ENCODE measurements at places on chromosomes 13 and 19.

DNA sequence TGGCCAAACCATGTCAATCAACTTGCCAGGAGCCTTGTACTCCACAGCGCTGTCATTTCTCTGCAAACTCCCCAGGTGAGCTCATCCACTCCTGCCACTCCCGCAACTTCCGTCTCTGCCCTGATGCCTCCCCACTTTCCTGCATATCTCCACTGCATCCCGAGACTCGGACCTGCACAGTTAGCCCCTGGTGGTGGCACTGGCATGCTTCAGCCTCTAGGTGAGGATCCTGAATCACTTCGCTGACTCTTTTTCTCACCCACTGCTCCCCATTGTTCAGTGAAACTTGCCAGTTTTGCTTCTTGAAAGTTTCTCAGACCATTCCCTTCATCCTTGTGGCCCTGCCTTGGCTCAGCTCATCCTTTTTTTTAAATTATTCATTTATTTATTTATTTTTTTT lies 3.4 kb upstream of the CTU1 start:
- no peak for DNase-seq

DNA sequence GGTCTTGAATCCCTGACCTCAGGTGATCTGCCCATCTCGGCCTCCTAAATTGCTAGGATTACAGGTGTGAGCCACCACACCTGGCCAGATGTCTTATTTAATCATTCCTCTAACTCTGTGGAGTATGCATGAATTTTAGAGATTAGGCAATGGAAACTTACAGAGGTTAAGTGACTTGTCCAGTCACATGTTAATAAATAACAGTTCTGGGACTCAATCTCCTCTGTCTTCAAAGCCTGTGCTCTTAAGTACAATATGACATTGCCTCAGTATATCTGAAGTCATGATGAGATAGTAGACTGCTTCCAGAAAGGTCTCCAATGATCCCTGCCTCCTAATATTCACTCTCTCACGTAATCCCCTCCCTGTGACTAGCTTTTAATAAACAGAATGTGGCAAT lies 72.9 kb upstream of the TDRD3 start:
- no peak for DNase-seq

DNA sequence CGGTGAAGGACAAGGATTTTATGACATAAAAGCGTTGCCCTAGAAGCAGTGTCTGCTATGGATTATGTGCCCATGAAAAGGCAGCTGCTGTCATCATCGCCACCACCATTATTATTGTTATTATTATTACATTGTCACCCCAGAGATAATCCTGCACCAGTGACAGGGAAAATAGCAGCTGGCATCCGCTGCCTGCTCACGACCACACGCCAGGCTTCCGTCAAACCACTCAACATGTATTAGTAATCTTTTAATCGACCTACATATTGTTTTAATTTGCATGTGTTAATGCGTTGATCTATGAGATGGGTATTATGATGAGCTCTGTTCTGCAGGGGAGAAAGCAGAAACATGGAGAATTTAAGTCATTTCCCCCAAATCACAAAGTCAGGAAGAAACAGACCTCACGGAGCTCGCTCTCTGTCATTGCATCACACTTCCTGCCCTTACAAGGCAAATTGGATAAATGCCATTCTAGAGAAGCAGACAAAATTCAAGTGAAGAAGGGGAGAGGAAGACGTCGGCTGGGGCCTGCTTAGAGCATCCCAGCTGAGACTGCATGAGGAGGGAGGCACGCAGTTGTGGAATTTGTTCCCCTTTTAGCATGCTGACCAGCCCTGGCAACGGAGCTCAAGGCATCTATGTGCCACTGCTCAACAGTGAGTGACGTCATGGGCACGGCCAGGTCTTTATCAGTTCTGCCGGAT lies at the start of gene FFAR3:
Gene FFAR3 (plus strand): TSS at position 594 of the 707 bp plus-strand sequence. CDS start 431 bp downstream, outside the sequence.
- no peak for DNase-seq

GRCh38 chr19:3660493-3661219 lies 34.1 kb upstream of the CACTIN start:
- no peak for DNase-seq

GRCh38 chr19:12284631-12285030 lies 10.1 kb downstream of the ZNF44 start:
- DNase-seq: no peak

DNA sequence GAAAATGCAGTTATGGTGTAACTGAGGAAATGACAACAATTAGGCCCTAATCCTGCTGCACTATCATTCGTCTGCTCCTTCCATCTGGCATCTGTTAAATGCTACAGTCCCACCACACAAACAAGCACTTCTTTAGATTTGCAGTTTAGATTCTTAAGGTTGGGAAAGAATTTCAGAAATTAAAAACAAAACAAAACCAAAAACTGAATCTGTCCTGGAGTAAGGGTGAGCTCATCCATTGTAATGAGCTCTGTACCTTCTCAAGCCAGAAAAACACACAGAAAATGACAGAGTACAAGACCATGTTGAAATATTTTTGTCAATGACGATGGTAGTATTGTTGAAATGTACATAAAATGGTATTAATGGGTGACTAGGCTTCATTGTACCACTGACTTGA lies 28.3 kb downstream of the SMAD9 start:
- no peak for DNase-seq

DNA sequence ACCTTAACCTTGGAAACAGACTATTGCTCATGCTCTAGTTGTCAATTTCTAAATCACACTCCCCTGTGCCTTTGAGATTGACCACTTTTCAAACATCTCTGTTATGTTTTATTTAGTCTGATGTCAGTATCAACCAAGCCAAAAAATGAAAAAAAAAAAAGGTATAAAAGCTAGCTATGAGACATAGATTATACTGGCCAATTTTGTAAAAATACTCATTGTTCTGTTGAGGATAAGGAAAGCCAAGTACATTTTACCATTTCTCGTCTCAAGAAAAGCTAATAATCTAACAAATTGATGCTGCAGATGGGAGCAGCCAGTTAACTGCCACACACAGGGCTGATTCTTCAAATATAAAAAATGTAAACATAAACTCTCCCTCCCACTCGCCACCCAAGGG lies 572.6 kb upstream of the KLF12 start:
- no peak for DNase-seq

DNA sequence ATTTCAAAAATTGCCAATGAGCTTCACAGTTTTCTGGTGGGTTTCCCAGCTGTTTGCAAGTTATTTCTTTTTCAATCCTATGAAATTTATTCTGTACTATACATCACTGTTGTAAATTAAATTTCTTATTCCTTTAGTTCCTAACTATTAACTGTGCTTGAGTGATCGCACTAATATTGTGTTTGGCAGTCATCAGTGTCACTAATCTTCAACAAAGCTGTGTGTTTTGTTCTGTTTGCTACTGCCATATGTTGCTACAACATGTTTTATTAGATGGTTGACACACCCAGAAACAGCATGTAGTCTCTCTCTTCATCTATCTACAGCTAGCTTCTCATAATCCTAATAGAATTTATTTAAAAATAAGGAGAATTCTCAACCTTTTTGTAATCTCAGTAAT lies 453.6 kb upstream of the PRR20A start:
- DNase-seq: no peak

GRCh38 chr19:12064590-12065538 lies at the start of gene ZNF844:
Gene ZNF844 (plus strand): TSS chr19:12064731. CDS start chr19:12064874, 143 bp downstream.
- DNase-seq: peak; percentile 87

DNA sequence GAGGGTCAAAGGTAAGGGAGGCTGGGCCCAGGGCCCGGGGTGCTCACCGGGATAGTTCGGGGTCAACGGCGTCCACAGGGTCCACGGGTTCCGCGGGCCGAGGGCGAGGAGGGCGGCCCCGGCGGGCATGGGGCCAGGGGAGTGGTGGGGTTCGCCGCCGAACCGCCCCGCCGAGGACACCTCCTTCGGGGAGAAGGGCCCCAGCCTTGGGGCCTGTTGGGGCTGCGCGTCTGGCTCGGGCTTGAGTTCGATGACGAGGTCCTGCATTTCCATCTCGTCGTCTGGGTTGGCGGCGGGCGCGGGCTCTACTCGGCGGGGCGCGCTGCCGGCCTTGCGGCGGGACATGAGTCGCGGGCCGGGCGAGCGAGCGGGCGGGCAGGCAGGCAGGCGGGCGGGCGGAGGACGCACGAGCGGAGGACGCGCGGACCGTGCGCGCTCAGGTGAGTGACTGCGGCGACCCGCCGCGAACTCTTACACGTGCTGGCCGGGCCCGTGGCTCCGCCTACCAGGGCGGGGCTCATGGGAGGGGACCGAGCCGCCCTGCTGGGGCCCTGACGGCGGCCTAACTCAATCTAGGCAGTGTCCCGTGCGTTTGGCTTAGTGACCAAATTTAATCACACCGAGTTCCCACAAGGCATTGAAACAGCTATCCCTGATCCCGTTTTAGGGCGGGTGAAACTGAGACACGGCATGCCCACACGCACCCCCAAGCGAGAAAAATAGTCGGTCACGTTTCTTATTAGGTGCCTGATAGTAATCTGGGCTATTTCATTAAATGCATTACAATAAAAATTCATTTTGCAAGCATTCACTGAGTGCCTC lies at the start of gene ZNF296:
Gene ZNF296 (minus strand): TSS at position 450 of the 822 bp plus-strand sequence. CDS start 105 bp downstream, at position 345.
- DNase-seq: peak; percentile 88

DNA sequence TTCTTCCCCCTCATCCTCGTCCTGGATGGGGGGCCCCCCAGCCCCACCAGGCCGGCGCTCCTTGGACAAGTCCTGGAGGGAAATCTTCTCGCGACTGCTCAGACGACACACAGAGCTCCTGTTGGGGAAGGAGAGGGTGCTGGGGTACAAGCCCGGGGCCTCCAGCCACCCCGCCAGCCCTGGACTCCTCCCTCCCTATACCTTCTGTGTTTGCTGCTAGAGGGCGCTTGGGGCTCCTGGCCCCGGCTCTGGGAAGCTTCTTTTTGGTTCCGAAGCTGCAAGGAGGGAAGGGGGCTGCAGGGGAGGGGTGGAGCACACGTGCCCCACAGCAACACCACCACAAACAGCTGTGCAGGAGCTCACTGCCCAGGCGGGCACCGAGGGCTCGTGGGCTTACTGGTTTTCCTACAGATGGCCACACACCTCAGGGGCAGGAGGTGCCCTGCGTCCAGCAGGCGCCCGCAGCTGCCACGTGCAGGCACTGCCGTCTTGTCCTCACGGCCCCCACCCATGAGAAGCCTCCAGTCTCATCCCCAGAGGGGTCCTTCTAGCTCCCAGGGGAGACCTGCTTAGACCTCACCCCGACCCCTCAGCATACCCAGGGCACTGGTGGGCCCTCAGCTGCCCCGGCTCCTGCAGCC lies 20.5 kb downstream of the EPS8L1 start:
- no peak for DNase-seq

GRCh38 chr13:51912511-51913225 lies 50.9 kb downstream of the CCDC70 start:
- DNase-seq: no peak

DNA sequence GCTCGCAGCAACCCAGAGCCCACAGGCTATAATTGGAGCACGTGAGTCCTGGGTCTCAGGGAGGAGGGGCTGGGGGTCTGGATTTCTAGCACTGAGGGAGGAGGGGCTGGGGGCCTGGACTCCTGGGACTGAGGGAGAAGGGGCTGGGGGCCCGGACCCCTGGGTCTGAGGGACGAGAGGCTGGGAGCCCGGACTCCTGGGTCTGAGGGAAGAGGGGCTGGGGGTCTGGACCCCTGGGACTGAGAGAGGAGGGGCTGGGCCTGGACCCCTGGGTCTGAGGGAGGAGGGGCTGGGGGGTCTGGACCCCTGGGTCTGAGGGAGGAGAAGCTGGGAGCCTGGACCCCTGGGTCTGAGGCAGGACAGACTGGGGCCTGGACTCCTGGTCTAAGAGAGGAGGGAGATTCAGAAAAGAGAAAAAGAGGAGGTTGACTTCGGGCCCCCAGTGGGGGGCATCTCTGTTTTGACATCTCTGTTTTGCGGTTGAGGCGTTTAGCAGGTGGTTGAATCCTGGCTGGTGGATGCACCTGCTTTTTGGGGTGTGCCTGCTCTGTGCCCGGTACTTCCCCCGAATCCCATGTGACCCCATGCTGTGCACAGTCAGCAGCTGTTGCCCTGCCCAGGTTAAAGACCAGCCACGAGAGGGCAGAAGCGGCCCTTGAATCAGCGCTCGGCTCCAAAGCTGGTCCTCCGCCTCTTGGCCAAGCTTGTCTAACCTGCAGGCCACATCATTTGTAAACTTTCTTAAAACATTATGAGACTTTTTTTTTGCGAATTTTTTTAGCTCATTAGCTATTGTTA lies 10.5 kb downstream of the PVR start:
- peak; percentile 81 for DNase-seq

DNA sequence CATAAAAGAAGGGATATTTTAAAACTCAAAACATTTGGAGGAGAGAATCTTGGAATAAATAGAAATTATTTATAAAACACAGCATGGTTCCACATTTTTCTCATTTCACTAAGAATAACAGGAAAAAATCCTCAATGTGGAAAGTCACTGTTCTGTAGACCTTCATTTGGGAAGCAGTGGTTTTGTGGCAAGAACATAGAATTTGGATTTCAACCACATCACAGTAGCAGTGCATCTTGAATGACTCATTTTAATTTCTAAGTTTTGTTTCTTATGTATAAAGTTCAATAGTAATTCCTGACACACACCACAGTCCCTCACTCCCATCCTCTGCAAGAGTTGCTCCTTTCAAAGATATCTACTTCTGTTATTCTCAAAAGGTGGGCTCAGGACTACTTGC lies 264.0 kb downstream of the ENOX1 start:
- no peak for DNase-seq

DNA sequence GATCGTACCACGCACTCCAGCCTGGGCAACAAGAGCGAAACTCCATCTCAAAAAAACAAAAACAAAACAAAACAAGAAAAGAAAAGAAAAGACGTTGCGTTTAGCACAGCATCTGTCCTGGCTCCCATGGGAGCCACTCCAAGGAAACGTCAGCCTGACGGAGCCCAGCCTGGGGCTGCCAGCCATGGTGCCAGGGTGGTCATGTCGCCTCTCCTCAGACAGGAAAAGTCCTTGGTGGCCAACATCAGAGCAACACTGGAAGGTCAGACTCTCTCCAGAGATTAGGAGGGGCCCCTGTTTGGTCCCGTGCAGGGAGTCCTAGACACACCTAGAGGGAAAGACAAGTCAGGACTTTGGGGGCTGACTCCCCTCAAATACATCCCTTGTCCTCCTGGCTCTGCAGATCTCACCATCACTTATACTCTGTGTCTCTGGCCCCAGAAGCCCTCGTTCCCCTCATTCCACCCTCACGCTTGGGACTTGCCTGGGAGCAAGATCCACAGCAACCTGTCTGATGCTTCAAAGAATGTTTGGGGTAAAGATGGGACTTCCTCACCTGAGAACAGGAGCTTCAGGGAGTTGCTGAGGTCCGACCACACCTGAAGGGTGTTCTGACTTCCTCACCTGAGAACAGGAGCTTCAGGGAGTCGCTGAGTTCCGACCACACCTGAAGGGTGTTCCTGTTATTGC lies 9.3 kb downstream of the LILRA4 start:
- no peak for DNase-seq

- DNase-seq: no peak
Observed at GRCh38 chr19:38952395-38953165, 21.8 kb downstream of the MRPS12 start.

DNA sequence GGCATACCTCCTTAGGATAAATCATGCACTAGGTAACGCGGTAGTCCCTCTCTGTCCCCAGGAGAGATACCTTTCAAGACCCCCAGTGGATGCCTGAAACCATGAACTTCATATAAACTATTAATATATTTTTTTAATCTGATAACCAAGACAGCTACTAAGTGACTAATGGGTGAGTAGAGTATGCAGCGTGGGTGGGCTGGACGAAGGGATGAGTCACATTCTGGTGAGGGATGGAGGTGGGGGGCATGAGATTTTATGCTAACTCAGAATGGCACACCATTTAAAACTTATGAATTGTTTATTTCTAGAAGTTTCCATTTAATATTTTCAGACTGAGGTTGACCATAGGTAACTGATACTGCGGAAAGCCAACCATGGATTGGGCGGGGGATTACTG lies 46.2 kb downstream of the CDK8 start:
- DNase-seq: no peak

GRCh38 chr13:114024603-114025404 lies 50.9 kb upstream of the C13orf46 start:
- DNase-seq: no peak

All from activated T-cell treated with anti-CD3 and anti-CD28 coated beads, Interleukin-2, amount 50 U/mL, for 48 hours (primary cell).